HEK293T (cell line): ENCODE measurements at places on chromosomes 12 and 14.

DNA sequence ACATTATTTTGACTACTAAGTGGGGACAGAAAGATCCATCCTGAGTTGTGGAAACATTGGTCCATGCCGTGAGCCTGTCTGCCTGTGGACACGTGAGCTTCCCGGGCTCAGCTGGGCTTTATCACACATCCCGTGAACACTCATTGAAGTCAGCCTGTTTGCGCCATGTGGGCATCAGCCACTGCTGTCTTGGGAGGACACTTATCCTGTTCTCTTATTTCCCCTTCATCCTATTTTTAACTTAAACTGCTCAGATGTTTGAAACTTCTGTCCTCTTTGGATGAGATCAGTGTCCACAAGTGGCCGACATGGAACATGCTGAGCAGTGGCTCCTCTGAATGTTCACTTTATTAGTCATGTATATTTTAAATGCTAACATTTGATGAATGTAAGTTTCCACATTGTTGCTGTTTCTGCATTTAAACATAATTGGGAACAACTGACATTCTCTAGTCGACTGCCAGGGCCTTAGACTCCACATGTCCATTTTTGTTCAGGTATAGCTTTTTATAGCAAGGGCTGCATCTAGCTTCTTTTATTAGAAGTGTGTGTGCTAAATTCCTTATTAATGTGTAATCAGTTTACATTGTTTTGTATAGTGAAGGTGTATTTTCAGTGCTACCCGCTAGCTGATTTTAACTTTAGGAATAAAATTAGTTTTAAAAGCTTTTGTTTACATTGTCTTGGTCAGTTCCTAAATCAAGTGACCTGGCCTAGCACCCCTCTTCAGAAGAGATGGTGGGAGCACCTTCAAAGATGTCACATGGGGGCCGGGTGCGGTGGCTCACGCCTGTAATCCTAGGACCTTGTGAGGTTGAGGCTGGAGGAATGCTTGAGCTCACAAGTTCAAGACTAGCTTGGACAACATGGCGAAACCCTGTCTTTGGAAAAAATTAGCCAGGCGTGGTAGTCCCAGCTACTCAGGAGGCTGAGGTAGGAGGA is 24.0 kb downstream of the RNF34 start:
- DNase-seq = no peak

GRCh38 chr14:98984719-98985041 is 287.3 kb downstream of the BCL11B start:
- DNase-seq = no peak

DNA sequence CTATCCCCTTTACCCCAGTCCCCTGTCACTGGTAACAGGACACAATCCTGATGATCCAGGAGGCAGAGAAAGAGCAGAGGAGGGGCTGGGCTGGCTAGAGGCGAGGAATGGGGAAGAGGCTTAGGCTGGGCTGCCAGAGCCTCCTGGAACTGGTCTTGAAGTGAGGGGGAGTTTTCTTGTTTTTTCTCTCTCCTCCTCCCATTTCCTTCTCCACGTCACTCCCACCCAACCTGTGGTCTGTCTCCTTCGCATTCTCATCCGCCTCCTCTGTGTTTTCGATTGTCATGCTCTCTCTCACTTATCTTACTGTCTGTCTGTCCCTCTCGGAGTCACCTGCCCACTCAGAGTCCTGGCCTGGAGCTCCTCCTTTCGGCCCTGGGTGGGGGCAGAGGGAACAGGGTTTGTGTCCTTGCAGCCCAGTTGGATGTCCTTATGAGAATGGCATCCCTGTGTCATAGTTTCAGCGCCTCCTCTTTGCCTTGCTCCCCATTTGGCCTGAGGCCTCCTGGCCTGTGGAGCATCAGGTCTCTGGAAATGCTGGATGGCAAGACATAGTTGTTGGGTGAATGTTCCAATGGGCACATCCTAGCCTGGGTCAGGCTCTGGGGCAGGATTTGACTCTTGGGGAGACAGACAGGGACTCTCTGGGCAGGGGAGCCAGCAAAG is 3.4 kb upstream of the KRT80 start:
- DNase-seq = no peak

GRCh38 chr12:130973109-130973508 is 19.4 kb downstream of the ADGRD1 start:
- no peak for DNase-seq

DNA sequence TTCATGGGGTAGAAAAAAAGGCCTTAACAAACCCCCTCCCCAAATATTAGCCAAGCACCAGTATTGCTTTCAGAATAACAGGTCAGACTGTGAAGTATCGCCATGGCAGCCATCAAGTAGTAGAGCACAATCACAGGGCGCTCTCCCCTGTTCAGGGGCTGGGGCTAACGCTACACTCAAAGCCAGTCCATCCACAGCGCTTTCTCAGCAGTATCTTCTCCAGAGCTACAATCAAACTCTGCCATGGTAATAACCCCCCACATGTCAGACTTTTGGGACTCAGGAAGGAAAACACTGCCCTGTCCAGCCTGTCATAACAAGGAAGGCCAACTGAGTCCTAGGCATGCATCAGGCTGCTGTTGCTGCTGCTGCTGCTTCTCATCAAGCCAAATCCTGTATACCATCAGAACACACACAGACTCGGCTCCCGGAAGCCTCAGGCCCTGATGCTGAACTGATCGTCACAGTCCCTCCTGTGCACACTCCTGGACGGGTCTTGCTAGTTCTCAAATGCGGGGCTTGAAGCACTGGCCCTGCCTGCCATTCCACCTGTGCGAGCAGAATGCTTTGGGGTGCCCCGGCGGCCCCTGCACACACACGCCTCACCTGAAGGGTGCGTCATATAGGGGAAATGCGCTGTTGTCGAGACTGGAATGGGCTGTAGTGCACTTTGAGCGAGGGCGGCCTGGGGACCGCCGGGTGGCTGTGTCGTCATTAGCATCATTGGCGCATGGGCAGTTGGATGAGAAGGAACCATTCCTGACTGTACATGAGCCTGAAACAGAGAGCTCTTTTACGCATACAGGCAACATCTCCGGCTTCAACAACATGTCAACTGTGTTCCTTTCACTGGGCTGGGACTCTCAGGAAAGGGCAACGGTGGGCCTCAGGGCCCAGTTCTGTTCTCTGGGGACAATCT is 47.6 kb downstream of the SH2B3 start:
- no peak for DNase-seq

DNA sequence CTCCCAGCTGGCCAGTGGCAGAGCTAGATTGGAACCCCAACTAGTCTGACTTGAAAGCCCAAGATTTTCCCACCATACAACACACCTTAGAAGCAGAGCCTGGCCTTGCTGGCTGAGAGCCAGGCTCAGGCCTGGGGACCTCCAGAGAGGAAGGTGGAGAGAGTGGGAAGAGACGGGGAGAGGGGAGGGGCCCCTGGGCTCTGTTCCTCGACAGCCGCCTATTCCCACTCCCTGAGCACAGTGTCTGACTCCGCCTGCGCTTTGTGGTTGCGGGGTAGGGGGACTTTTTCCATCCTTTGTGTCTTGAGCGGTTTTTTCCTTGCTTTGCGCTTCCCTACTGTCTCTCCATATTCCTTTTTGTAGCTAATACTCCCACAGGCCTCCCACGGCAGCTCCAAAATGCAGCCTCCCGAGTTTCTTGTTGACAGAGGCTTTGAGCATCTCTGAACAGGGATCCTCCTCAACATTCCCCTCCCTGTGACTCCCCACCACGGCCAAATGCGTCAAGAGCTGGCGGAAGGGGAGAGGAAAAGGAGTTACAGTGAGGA is 4.0 kb upstream of the KCNH3 start:
- DNase-seq = no peak

GRCh38 chr14:56862836-56863235 is 52.6 kb upstream of the OTX2 start:
- no peak for DNase-seq

- no peak for DNase-seq
Observed at GRCh38 chr12:117333331-117333881, 28.0 kb downstream of the NOS1 start.

GRCh38 chr14:68148276-68148675 is 328.7 kb downstream of the RAD51B start:
- DNase-seq = no peak

GRCh38 chr12:108856170-108856427 is 1.3 kb downstream of the SSH1 start:
- no peak for DNase-seq

DNA sequence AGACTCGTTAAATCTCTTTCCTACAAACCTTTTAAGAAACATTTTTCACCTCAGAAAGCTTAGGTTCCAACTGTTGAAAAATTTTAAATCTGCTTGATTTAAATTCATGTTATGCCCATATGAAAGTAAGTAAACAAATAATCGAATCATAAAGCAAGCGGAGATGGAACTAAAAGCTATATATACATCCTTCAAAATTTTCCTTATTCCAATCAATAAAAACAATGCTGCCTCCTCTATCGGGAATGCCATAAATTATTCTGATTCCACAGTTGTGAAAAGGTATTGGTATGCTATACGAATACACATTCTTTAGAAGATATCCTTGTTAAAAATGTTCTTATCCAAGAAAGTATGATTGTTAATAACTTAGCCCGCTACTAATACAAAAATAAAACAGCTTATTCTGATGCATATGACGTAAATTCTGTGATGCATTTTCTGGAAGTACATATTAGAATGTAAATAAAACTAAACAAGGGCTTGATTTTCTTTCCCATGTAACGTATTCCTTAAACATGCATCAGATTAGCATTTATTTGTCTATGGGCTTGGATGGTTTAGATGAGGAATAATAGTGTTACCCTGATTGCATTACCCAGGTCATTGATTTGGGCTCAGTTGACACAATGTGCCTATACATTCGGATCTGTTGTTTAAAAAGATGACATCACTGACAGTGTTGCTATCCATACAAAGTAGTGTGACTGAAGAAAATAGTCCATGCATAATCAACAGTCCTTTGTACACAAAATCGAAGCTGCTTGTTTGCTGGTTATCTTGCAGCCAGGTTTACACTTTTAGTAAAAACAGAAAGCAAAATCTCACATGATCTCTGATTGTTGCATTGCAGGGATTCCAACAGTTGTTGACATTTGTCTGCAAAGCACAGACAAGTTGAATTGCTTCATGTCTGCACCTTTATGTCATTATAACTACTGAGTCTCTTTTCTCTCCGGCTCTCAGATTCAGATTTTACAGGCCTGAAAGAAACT is 656 bp upstream of the DTD2 start:
- no peak for DNase-seq

- DNase-seq = no peak
Observed at GRCh38 chr12:38158428-38159091, 158.0 kb upstream of the ALG10B start.

- DNase-seq = no peak
Observed at GRCh38 chr12:128932521-128932920, 79.2 kb downstream of the GLT1D1 start.

GRCh38 chr14:89320381-89321000 is 96.5 kb downstream of the FOXN3 start:
- DNase-seq = no peak

GRCh38 chr14:55127460-55127951 is 1.5 kb upstream of the LGALS3 start:
- no peak for DNase-seq
